MG63 (cell line): ENCODE measurements at places on chromosomes 7 and 10. TPM values are rescaled to one million over a fixed set of nuclear protein-coding genes. Genes with fewer than 3 reads are reported as not detected.

Gene ITGB8
- total RNA-seq: 5.4 and 9.3 TPM in 2 replicates

DNA sequence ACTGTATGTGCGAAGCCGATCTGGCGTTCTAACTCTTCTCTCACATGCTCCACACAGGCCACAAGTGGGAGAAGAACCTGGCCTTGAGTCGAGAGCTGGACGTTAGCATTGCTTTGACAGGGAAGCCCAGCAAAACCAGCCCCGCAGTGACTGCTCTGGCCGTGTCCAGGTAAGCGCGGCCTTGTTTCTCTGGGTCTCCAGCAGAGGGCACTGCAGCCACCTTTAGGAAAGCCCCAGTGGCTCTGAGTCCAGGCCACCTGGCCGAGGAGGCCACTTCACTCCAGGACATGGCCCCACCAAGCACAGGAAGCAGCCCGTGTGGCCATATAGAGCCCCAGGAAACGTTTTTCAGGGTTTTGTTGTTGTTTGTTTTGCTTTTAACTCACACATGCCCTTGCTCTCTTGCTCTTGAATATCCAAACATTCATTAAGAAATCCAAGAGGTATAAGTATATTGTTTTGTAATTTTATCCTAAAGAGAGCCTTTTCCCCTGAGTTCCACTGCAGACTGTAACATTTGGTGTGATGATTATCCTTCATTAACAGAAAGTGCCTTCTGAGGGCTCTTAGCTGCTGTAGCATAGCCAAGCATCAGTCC is 41.8 kb upstream of the LRRC18 start:
- DNase-seq: peak; percentile 32

DNA sequence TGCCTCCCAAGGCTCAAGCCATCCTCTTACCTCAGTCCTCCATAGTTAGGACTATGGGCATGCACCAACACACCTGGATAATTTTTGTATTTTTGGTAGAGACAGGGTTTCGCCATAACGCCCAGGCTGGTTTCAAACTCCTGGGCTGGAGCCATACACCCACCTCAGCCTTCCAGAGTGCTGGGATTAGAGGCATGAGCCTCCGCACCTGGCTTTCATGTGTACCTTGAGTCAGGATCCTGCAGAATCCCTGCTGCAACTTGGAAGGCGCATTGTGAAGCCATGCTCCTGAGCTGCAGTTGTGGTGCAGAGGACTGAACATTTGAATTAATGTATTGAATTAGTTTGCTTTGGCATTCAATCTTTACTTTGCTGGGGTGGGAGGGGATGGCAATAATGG is 29.4 kb upstream of the NMT2 start:
- DNase-seq: no peak

Gene MAGI2
- total RNA-seq: 0.49 and 0.56 TPM in 2 replicates

Gene GDF10
- total RNA-seq: not detected in 2 replicates

DNA sequence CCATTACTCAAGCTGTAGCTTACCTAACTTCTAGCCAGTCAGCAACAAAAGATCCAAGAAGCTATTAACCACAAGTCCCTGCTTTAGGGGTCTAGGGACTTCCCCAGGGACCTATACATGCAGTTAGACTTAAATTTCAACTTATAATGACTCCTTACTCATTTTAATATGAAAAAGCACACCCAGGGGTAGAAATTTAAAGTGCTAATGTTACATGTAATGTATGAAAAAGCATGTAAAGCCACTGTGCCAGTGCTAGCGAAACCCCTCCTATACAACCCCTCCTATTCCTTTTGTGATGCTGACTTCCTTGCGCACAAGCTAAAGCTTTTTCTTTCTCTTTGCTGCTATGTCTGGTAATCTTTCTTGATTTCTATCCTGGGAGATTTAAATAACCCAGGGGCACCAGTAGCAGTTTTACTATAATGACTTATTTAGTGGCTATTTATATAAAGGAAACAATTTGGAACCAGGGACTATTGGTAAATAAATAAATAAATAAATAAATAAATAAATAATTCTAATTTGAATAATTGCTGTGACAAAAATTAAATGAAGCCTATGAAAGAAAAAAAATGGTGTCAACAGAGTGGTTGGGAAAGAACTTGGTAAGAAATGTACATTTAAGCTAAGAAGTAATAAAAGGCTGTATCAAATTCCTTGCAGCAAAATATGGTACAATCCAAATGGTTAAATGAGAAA is 110.5 kb upstream of the MAGI2 start:
- no peak for DNase-seq

Gene ABCC2
- total RNA-seq: 0.72 and 1.7 TPM in 2 replicates

DNA sequence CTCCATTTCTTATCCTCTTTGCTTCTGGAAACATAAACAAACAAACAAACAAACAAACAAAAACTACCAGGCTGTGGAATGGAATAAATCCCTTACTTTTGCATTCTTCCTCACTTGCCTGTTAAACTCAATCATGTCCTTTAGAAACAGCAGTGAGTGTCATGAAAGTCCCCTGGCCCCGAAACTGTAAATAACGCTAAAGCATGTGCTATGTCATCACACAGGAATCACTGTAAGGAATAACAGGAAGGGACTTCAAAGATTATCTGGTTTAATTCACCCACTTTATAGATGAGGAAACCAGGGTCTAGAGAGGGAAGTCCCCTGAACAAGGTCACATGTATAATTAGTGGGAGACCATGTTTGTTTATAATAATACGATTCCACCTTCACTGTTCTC is 159.4 kb upstream of the MEOX2 start:
- no peak for DNase-seq

GRCh38 chr10:31929261-31930022 is 811 bp upstream of the ARHGAP12 start:
- DNase-seq: peak; percentile 54

- no peak for DNase-seq
These were observed 14.2 kb downstream of the SKAP2 start for GRCh38 chr7:26850193-26850651.

Gene ZNF488
- total RNA-seq: 0.07 TPM in 1 of 2 replicates, not detected in the other

GRCh38 chr7:20140291-20141001 is 76.7 kb downstream of the MACC1 start:
- no peak for DNase-seq

Gene ANXA8L1
- 2.0 TPM in 1 of 2 replicates, not detected in the other for total RNA-seq

GRCh38 chr7:56105508-56105907 is 768 bp downstream of the CHCHD2 start:
- DNase-seq: peak; percentile 50
